Astrocyte (in vitro differentiated cells and primary cell): ENCODE measurements at places on chromosomes 7 and 10. TPM values are rescaled to one million over a fixed set of nuclear protein-coding genes. Genes with fewer than 3 reads are reported as not detected.

GRCh38 chr7:110987127-110987693, 103.7 kb upstream of the LRRN3 start:
- no peaks in the 10 kb centered on the region for H3K27me3 ChIP-seq
- no peak for DNase-seq
- no peak overlapping the region for H3K4me3 ChIP-seq
- H3K4me1 ChIP-seq, result no peaks in the 10 kb centered on the region

The TLX1 gene
- total RNA-seq, result not detected in 2 replicates

The CDC14C gene
- 0.14 and 0.17 TPM in 2 replicates for total RNA-seq

DNA sequence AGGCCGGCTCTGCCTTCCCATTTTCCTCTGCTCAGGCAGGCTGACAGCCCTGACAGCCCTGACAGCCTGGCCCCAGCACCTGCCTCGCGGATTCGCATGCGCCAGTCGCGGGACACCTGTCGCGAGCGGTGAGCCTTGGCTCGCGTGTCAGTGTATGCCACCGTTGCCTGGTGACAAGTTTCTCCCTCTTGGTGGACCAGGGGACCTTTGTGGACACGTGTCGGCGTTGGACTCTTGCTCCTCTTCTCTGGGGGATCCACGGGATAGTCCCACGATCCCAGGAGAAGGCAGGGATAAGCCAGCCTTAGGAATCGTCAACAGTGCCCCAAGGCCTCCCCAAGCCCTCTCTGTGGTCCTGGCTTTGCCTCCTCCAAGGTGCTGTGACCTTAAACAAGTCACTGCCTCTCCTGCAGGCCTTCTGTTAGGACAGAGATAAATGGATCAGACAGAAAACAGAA, 18.1 kb upstream of the ZNF273 start:
- no peak overlapping the region for H3K4me3 ChIP-seq
- no peak overlapping the region for H3K27ac ChIP-seq
- peaks cover 10% of the 10 kb centered on the region for H3K27me3 ChIP-seq
- H3K36me3 ChIP-seq, result no peaks in the 10 kb centered on the region
- no peak for DNase-seq
- H3K4me1 ChIP-seq, result peaks cover 2% of the 10 kb centered on the region
